Progenitor cell of endocrine pancreas (in vitro differentiated cells): ENCODE measurements at places on chromosomes 1 and 21. TPM values are rescaled to one million over a fixed set of nuclear protein-coding genes. Genes with fewer than 3 reads are reported as not detected.

GRCh38 chr1:84415396-84415795, 17.1 kb downstream of the DNASE2B start:
- H3K4me3 ChIP-seq, result no peak overlapping the region
- peaks cover 1% of the 10 kb centered on the region for H3K4me1 ChIP-seq
- no peaks in the 10 kb centered on the region for H3K36me3 ChIP-seq
- H3K27me3 ChIP-seq, result no peaks in the 10 kb centered on the region

GRCh38 chr1:226148121-226148648, 38.4 kb downstream of the ACBD3 start:
- no peak for DNase-seq
- H3K4me3 ChIP-seq, result no peak overlapping the region
- H3K36me3 ChIP-seq, result peaks cover 29% of the 10 kb centered on the region
- peaks cover 4% of the 10 kb centered on the region for H3K4me1 ChIP-seq
- H3K27ac ChIP-seq, result no peak overlapping the region

INSRR gene
- not detected in 2 replicates for total RNA-seq

FLG2 gene
- total RNA-seq, result not detected in 2 replicates

DNA sequence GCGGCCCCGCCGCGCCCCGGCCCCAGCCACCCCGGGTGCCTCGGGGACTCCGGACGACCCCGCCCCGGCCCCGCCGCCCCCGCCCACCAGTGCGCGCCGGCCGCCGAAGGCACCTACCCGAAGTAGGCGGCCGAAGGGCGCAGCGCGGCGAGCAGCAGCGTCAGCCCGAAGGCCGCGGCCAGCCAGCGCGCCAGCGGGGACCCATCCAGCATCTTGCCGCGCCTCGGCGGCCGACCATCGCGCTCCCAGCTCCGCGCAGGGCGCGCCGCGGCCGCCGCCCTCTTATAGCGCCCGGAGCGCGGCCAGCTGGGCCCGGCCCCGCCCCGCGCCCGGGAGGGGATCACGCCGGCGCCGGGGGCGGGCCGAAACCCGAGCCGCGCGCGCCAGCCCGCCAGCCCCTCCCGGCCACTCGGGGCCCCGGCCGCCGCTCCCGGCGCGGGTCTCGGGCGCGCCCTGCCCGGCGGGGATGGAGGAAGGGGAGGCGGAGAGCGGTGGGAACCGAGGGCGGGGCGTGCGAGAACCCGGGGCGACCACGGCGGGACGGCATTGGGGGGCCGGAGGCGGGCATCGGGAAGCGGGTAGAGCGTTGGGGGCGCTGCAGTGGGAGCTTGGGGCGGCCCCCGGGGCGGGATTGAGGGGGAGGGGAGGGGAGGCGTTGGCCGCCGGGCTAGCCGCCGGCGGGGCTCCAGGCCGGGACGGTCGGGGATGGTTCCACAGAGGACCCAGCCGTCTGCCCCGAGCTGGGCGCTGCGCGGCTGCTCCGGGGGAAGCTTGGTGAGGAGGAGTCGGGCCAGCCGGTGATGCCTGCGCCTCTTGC, at the start of gene WNT9A:
TSS of gene WNT9A (minus strand) at position 257 of the 817 bp plus-strand sequence. CDS start at position 212, 45 bp downstream.
- H3K27me3 ChIP-seq, result peaks cover 38% of the 10 kb centered on the region
- no peaks in the 10 kb centered on the region for H3K36me3 ChIP-seq
- peak within 1 kb of the TSS; percentile 72 for H3K4me3 ChIP-seq
- DNase-seq, result peak; percentile 39
- H3K27ac ChIP-seq, result peak within 1 kb of the TSS; percentile 63
- peaks cover 1% of the 10 kb centered on the region for H3K4me1 ChIP-seq

DNA sequence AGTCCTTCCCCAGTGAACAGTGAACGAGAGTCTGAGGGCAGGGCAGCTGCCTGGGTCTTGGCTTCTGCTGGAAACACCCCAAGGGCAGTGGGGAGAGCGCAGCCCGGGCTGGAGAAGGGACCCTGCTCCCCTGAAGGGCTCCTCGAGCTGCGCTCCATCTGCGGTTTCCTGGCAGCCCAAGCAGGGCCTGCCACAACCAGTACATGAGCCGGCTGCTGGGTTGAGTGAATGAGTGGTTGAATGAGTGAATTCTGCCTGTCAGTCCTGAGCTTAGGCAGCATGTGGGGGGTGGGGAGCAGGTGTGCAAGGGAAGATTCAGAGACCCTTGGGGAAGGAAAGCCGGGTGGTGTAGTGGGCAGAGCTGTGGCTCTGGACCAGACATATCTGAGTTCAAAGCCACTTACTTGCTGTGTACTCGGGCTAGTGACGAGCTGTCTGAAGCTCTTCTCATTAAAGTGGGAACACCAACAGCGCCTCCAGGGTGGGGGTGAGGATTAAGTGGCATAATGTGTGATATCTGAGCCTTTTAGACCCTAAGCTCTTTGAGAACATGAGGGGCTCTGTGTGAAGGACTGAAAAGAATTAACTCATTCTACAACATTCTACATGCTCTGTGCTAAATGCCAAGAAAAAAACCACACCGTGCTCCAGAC, 3.7 kb downstream of the OPRD1 start:
- no peaks in the 10 kb centered on the region for H3K36me3 ChIP-seq
- H3K27me3 ChIP-seq, result peaks cover 64% of the 10 kb centered on the region
- no peak for DNase-seq
- peaks cover 2% of the 10 kb centered on the region for H3K4me1 ChIP-seq

- H3K27ac ChIP-seq, result no peak overlapping the region
- peaks cover 2% of the 10 kb centered on the region for H3K36me3 ChIP-seq
- H3K27me3 ChIP-seq, result no peaks in the 10 kb centered on the region
- no peak overlapping the region for H3K4me3 ChIP-seq
- H3K4me1 ChIP-seq, result no peaks in the 10 kb centered on the region
These were observed 7.0 kb downstream of the AKT3 start for GRCh38 chr1:243842978-243843511.

CD1D gene
- 0.13 TPM in 1 of 2 replicates, not detected in the other for total RNA-seq

SLFNL1 gene
- total RNA-seq, result 0.95 and 1.0 TPM in 2 replicates

GRCh38 chr1:176017722-176018121, 189.4 kb downstream of the COP1 start:
- peaks cover 8% of the 10 kb centered on the region for H3K36me3 ChIP-seq
- H3K27ac ChIP-seq, result no peak overlapping the region
- H3K4me1 ChIP-seq, result no peaks in the 10 kb centered on the region

GPR37L1 gene
- 0.04 TPM in 1 of 2 replicates, not detected in the other for total RNA-seq

NMNAT2 gene
- total RNA-seq, result 3.1 and 3.3 TPM in 2 replicates

DNA sequence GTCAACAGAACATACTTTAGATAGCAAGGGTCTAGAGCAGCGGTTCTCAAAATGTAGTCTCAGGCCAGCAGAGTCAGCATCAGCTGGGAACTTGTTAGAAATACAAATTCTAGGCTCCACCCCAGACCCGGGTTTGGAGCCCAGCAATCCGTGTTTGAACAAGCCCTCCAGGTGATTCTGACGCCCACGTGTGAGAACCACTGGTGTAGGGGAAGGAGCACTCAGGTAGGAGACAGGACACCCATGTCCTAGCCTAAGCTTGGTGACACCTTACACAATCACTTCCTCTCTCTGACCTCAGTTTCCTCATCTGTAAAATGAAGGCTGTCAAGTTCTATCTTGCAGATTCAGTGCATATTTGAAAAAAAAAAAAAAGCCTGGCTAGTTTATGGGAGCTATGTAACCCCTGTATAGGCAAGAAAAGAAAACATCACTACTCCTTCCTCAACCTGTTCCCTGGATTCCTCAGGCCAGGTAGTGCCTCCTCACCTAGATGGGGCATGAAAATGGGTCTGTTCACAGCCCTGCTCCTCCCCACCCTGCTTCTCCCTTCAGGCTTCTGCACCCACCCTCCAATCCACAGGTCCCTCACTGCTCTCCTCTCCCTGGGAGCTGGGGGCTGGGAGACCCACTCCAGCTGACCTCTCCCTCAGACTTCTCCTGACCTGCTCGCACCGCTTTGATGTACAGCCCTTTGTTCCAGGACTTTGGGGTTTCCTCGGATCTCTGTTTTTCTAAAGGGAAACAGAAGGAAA, 7.1 kb upstream of the PHLDA3 start:
- H3K4me3 ChIP-seq, result no peak overlapping the region
- H3K4me1 ChIP-seq, result peaks cover 2% of the 10 kb centered on the region
- no peak for DNase-seq
- no peaks in the 10 kb centered on the region for H3K36me3 ChIP-seq

DNA sequence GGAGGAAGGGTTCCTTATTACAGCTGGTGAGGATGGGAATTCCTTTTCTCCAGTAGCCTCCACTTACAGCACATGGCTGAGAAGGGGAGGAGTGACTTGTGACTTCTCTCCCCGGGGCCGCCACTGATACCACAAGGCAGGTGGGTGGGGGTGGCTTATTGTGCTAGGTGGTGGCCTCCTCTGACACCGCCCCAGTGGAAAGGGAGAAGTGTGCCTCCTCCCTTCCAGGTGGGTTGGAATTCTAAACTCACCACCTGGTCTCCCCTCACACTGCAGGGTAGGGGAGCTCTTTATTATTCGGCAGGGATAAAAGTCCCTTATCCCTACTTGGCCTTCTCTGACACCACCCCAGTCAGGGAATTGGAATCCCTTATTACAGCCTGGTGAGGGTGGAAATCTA, 89.5 kb downstream of the CCDC30 start:
- H3K4me3 ChIP-seq, result no peak overlapping the region
- H3K27ac ChIP-seq, result no peak overlapping the region
- DNase-seq, result no peak
- H3K27me3 ChIP-seq, result no peaks in the 10 kb centered on the region

GRCh38 chr1:118988186-118989005, at the start of gene TBX15:
TSS of gene TBX15 (minus strand) at chr1:118988343. CDS start at chr1:118987795, 548 bp downstream.
- peak within 1 kb of the TSS; percentile 21 for H3K4me3 ChIP-seq
- no peaks in the 10 kb centered on the region for H3K36me3 ChIP-seq
- peaks cover 13% of the 10 kb centered on the region for H3K4me1 ChIP-seq
- peak within 1 kb of the TSS; percentile 58 for H3K27ac ChIP-seq

TEDDM1 gene
- not detected in 2 replicates for total RNA-seq

DNA sequence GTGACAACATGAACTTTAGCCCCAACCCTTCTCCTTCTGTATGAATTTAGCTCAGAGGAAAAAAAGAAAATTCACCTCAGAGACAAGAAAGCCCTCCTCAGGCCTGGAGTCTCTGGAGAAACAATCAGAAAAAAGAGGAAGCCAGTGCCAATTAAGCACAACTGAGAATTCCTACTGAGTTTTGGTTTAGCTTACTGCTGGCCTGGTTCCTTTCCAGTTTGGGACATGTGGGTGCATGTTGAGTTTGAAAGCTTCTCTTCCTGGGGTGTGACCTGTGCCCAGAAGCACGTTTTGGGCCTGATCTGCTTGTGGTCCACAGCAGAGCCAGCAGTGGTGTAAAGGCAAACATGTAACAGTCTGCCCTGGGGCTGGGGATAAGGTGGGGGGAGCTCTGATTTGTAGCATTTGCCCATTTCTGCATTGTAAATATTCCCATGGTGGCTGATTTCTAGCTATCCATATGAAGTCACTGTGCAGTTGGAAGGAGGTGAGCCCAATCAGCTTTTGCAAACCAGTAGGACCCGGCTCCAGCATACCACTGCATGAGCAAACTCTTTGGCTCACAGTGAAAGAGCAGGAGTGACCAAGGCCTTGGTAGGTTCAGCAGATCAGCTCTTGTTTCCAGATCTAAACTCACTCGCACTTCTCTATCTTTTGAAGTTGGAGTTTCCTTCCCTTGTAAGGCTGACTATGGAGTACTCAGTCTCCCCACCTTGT, 4.7 kb upstream of the THEM5 start:
- no peak for DNase-seq
- H3K36me3 ChIP-seq, result no peaks in the 10 kb centered on the region
- peaks cover 1% of the 10 kb centered on the region for H3K4me1 ChIP-seq
- no peak overlapping the region for H3K4me3 ChIP-seq
- peaks cover 16% of the 10 kb centered on the region for H3K27me3 ChIP-seq
- H3K27ac ChIP-seq, result no peak overlapping the region
